DMS79 treated with DMSO at 0.1 percent for 48 hours (cell line): ENCODE measurements at places on chromosomes 13 and 19.

GRCh38 chr13:81488021-81488420 lies 1147.1 kb upstream of the SPRY2 start:
- DNase-seq: no peak

GRCh38 chr13:33175991-33176390 lies 109.6 kb downstream of the STARD13 start:
- DNase-seq: no peak

GRCh38 chr19:3112375-3113099 lies 18.4 kb downstream of the GNA11 start:
- DNase-seq: no peak

GRCh38 chr13:66359910-66360552 lies 870.1 kb downstream of the PCDH9 start:
- DNase-seq: no peak

DNA sequence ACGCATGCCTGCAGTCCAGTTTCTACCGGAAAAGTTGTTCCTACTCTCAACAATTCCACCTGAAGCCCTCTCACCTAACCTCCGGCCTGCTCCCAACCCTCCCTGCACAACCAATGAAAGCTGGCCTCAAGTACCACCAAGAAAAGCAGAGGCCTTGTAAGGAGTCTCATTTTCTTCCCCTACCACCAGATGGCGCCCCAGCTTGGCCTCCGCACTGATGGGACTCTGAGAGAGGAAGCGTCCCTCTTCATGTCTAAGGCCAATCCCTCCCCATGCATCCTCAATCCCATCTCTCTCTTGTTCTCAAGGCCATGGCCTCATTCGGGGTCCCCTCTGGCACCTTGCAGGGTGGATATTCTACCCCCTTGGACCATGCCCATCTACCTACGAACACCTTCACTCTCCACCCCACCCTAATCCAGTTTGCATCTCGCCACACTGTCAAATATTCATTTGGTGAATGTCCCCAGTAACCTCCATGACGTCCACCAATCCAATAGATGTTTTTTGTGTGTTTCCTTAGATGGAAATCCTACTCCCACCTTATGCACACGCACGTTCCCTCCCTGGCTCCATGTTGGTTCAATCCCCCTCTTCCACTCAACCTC lies 412.8 kb downstream of the ZNF536 start:
- DNase-seq: no peak

DNA sequence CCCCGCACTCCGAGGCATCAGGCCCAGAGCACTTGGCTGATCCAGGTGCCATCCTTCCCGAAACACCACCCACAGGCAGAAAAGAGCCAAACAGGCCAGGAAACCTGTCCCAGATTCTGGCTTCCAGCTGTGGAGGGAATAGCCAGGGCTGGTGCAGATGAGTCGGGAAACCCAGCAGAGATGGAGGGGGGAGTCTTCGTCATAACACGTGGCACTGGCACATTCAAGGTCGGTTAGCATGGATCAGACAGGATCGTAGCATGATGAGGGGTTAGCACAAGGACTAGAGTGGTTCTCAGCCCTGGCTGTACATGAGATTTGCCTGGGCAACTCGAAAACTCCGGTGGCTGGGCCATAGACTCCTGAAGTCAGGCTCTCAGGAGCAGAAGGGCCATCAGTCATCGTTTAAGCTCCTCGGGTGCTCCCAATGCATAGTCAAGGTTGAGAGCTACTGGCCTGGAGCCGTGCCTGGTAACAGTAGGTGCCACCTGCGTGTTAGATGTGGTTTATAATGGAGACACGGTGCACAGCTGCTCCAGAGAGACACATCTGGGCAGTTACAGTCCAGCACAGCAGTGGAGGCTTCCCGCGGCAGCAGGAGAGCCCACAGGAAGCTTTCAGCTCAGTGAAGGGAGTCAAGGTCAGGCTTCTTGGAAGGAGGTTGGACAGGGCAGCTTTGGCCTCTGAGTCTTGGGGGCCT lies 6.3 kb downstream of the CYTH2 start:
- DNase-seq: no peak

DNA sequence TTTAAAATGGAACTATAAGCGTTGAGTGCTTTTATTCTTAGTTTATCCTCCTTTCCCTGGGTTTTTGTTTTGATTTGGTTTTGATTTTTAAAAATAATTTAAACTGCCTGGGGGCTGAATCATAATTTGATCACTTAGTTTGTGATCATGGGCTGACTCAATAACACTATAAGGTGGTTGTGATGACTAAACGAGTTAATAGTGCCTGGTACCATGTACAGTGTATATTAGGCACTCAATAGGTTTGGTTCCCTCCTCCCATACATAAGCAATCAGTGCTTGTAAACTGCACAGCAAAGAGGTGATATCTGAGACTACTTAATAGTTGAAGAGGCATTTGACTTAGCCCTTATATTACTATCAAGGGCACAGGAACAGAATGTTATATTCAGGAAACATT lies 200.9 kb upstream of the RFC3 start:
- no peak for DNase-seq

DNA sequence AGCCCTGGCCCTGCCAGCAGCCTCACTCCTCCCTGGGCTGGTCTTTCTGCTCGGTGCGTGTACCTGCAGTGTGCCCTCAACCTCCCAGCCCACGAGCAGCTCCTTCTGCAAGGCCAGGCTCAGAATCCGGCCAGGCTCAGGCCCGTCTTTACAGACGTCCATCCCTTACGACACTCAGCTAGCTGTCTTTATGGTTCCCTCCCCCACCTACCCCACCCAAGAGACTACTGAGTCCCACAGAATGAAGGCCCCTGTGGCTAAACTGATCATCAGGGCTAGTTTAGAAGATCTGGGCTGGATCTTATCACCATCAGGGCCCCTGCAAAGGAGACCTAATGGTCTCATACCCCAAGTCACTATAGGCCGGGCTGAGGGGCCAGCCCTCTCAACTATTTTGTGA lies 10.7 kb downstream of the TMEM150B start:
- DNase-seq: no peak

DNA sequence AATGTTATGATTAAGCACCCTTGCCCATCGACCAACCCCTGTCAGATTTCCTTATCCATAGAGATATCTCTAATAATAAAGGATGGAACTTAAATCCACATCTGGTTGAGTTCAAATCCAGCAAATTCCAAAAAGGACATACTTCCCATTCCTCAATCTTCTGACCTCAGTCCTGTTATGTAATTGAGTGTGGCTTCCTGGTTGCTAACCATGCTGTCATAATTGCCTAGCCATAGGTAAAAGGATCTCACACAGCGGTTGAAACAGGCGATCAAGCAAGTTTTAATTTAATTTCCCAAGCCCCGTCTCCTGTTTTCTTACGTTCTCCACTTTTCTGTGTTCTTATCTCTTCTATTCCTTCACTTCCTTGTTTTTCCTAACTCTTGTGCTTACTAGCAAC lies 550.3 kb downstream of the GPC6 start:
- DNase-seq: no peak

- peak; percentile 18 for DNase-seq
Measured at GRCh38 chr13:32938314-32938713, 77.9 kb upstream of the KL start.

DNA sequence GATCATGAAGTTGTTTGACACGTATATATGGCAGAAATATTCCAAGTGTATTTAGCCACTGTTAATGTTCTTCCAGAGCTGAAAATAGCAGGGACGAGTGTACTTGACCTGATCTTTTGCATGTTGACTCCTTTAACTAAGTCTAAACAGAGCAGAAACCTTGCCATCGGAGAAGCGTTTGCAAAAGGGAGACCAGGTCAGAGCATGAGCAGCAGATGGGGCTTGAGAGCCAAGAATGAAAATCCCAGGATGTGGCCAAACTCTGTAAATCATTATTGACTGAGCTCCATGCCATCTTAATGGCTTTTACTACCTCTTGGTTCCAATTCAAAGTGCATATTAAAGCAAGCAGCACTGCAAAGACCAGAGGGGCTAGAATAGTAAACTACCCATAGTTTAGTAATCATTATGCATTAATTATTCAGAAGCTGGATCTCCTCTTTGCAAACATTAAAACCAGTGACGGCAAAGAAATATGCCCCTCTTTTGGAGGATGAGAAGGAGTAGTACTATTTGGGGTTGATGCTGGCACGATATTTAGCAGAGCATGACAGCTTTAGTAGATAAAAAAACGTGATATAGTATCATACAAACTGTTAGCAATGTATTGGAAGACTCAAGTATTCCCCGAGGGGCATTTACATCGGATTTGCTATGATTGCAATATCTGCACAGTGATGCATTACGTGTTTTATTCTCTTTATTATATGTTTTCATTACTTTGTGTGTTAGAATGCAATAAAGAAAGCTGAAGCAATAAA lies 55.7 kb downstream of the FAM216B start:
- peak; percentile 88 for DNase-seq

GRCh38 chr13:47277774-47278173 lies 380.9 kb upstream of the HTR2A start:
- DNase-seq: no peak

GRCh38 chr13:50422181-50423148 lies 407.2 kb downstream of the KCNRG start:
- no peak for DNase-seq

GRCh38 chr19:52600639-52601024 lies 30.5 kb downstream of the ZNF701 start:
- no peak for DNase-seq

GRCh38 chr19:3618144-3618810 lies 8.3 kb downstream of the CACTIN start:
- DNase-seq: no peak

- no peak for DNase-seq
Measured at GRCh38 chr19:11578258-11579142, 1.1 kb upstream of the ACP5 start.

DNA sequence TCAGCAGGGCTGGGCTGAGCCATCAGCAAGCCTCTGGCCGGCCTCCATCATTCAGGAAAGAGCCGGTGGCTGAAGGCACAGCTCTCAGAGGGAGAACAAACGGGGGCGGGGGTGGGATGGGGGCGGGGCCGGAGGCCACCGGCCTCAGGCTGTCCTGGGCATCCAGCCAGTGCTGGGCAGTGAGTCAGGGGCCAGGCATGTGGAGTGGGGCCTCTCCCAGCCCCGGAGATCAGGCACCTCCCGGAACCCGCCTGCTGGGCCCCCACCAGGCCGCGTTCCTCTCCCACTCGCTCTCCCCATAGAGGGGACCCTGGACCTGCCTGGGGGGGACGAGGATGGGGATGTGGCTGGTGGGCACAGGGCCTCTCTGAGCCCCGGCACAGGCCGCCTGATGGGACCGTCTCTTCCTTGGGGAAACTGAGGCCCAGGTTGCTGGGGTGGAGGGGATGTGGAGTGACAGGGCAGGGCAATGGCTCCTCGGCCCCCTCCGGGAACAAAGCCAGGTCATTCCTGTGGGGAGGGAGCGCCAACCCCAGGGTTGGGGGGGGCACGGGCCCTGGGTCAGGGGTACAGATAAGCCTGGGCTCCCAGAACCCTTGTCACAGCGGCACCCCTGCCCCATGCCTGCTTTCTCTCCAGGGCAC lies 12.9 kb downstream of the SPC24 start:
- peak; percentile 54 for DNase-seq

GRCh38 chr19:38233740-38234251 lies 9.8 kb upstream of the DPF1 start:
- DNase-seq: peak; percentile 9

GRCh38 chr13:75333103-75333502 lies 148.9 kb downstream of the TBC1D4 start:
- no peak for DNase-seq

GRCh38 chr19:1904860-1905109 lies 414 bp upstream of the ADAT3 start:
- DNase-seq: no peak
